ENCODE measurements at places on chromosomes 2 and 18. TPM values are rescaled to one million over a fixed set of nuclear protein-coding genes. Genes with fewer than 3 reads are reported as not detected.

- DNase-seq, result no peak
Observed at GRCh38 chr2:192373754-192374153, 179.0 kb upstream of the TMEFF2 start.

DNA sequence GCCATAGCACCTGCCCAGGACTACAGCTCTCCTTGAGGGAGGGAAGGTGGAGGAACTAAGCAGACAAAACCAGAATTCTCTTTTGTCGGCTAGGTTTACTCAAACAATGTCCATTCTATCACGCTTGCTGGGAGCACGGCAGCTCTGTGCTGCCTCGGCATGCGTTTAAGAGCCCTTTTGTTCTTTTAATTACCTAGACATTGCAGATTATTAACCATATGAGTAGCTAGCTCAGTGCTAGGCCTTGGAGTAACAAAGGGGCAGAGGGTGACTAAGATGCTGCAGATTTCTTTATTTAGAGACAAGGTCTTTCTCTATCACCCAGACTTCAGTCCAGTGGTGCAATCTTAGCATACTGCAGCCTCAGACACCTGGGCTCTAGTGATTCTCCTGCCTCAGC, 11.1 kb downstream of the MSGN1 start:
- DNase-seq, result no peak

DNA sequence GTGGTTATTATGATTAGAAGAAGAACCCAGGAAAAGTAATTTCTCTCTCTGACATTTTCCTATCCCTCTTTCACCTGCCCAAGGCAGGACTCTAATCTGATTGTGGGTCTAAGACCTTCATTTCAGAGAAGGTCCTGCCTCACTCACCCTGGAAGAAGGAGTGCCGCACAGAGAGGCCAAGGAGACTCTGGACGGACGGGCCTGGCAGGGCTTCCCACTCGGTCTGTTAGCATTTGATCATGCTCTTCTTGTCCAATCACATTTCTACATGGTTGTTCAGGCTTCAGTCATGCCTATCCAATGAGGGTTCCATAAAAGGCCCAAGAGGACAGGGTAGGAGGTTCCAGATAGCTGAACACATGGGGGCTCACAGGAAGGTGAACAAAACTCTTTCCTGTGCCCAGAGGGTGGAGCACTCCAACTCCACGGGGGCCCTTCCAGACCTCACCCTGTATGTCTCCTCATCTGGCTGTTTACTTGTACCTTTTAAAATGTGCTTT, 27.0 kb downstream of the ZNF892 start:
- DNase-seq, result no peak

GRCh38 chr2:38750011-38750890, 910 bp downstream of the SRSF7 start:
- no peak for DNase-seq

DNA sequence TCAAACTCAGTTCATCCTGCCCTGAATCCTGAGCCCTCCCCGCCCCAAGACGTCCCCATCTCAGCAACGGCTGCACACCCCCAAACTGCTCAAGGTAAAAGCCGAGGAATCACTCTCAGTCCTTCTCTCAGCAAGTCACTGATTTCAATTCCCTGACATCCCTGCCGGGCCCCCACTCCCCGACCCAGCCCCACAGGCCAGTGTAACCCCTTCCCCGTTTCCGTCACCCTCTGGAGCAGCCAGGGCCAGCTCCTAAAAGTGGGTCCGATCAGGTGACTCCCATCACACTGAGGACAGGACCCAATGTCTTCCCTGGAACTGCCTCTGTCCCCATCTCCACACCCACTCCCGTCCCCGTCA, 20.5 kb downstream of the SNORC start:
- no peak for DNase-seq

DNA sequence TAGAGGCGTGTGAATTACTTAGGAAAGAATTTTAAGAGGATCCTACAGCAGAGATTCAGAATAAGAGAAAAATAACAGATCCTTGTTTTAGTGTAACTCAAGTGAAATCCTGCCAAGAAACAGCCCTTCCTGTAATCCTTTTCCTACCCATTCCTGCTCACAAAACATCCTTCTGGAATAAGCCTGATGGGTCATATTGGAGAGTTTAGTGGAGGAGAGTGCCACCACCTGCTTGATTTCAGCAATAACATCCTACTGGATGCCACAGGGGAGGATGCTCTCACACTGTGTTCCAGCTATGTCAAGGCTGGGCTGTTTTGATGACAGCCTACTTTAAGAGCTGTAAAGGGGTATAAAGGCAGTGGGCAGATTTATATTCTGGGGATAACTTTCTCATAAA, 54.8 kb upstream of the CCDC178 start:
- no peak for DNase-seq

- no peak for DNase-seq
Observed at GRCh38 chr18:13580351-13580750, 146.0 kb downstream of the FAM210A start.

DNA sequence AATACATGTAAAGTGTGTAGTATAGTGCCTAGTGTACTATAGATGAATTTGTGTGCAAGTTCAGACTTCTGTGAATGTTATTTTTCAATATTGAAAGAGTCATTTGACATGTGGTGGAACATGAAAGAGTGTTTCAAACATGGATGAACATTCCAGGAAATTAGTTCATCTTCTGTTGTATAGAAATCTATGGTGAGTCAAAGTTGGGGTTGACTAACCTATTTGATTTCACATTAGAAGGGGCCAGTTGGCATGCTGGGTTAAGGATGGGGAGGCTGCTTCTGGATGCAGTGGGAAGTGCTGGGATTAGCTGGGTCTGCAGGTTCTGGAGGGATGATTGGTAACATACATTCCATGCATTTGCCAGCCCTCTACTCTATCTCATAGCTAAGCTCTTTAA, 50.6 kb downstream of the LYPD6B start:
- DNase-seq, result no peak

- DNase-seq, result no peak
Observed at GRCh38 chr2:143254110-143254509, 124.9 kb downstream of the ARHGAP15 start.

DNA sequence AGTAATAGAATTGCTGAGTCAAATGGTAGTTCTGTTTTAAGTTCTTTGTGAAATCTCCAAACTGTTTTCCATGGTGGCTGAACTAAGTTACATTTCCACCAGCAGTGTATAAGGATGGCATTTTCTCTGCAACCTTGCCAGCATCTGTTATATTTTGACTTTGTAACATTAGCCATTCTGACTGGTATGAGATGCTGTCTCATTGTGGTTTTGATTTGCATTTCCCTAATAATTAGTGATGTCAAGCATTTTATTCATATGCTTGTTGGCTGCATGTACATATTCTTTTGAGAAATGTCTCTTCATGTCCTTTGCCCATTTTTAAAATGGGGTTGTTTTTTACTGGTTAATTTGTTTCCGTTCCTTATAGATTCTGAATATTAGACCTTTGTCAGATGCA, 63.9 kb downstream of the LANCL1 start:
- no peak for DNase-seq

GRCh38 chr18:22314001-22314400, 103.7 kb downstream of the CTAGE1 start:
- no peak for DNase-seq

- no peak for DNase-seq
Observed at GRCh38 chr2:239193401-239193811, 207.4 kb downstream of the HDAC4 start.

FER1L5 gene
- 0.09 TPM for total RNA-seq

CASP10 gene
- 16.9 TPM for total RNA-seq

EML6 gene
- 3.7 TPM for total RNA-seq

FTCDNL1 gene
- 5.2 TPM for total RNA-seq

STK36 gene
- total RNA-seq, result 47.8 TPM

TIMM21 gene
- 17.9 TPM for total RNA-seq

TMEM17 gene
- 7.6 TPM for total RNA-seq

MC4R gene
- not detected for total RNA-seq

BBS5 gene
- total RNA-seq, result 0.38 TPM
